ENCODE measurements at places on chromosomes 13 and 19.

DNA sequence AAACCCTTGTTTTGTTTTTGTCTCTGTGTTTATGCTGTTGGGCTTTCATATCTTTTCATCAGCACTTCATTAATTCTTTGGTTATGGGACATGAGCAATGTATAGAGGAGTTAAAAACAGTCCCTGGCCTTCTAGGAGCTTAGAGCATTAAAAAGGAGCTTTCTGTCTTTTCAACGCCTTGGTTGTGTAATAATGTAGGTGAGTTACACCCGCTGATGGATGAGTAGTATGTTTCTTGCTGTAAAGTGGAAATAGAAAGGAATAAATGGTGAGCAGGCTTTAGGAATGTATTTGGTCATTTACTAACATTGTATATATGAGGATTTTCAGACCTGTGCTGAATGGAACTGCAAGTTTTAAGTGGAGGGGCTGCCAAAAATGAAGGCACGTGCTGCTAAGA, 121.5 kb upstream of the RNF113B start:
- DNase-seq: no peak

GRCh38 chr19:13169769-13170168, 19.6 kb downstream of the IER2 start:
- DNase-seq: no peak

DNA sequence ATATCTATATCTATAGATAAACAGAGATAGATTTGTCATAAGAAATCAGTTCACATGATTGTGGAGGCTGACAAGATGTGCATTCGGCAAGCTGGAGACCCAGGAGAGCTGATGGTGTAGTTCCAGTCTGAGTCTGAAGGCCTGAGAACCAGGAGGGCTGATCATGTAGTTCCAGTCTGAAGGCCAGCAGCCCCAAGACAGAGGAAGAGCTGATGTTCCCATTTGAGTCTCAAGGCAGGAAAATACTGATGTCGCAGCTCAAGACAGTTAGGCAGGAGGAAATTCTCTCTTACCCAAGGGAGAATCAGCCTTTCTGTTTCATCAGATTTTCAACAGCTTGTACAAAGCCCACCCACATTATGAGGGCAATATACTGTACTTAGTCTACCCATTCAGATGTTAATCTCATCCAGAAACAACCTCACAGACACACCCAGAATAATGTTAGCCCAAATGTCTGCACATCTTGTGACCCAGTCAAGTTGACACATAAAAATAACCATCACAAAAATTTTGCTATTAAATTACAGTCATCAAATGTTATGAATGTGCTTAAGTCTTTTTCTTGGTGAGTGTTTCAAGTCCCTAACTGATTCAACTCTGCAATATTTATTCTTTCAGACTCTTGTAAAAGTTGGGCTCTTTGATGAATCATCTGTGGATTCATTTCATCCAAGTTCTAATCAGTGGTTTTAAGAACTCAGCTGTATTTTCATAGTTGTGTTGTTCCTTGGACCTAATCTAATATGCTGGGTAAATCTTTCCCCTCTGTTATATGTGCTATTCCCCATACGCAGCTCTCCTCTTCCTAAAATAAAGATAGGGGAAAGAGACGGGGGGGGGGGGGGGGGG, 22.7 kb upstream of the LRCH1 start:
- DNase-seq: no peak

- DNase-seq: no peak
Observed at GRCh38 chr19:20371911-20372310, 193.7 kb downstream of the ZNF737 start.

Data from stimulated activated CD4-positive, alpha-beta T cell treated with anti-CD3 and anti-CD28 coated beads, Interleukin-4, amount 100 ng/mL, for 1 hour (primary cell).